ENCODE measurements at places on chromosomes 2 and 18. TPM values are rescaled to one million over a fixed set of nuclear protein-coding genes. Genes with fewer than 3 reads are reported as not detected.

The MFSD2B gene
- 0.34 TPM for total RNA-seq

The APLF gene
- total RNA-seq, result 2.6 TPM

The UPP2 gene
- total RNA-seq, result not detected

The HIBCH gene
- 13.5 TPM for total RNA-seq

The BOK gene
- total RNA-seq, result not detected

The TP53I3 gene
- total RNA-seq, result 6.5 TPM

The LONRF2 gene
- total RNA-seq, result 0.05 TPM

The MTLN gene
- total RNA-seq, result 48.2 TPM

The ADRA2B gene
- 0.08 TPM for total RNA-seq

The TOGARAM2 gene
- total RNA-seq, result 10.5 TPM

The PRSS56 gene
- total RNA-seq, result not detected

The MYO3B gene
- 0.05 TPM for total RNA-seq

The MALL gene
- total RNA-seq, result not detected

The SNRNP200 gene
- 181 TPM for total RNA-seq

The RPS27A gene
- 959 TPM for total RNA-seq

The ERICH2 gene
- not detected for total RNA-seq

The SMYD1 gene
- total RNA-seq, result not detected

The NR4A2 gene
- 2.0 TPM for total RNA-seq

The CABYR gene
- total RNA-seq, result 0.97 TPM

The COA5 gene
- total RNA-seq, result 21.8 TPM

The EIF4E2 gene
- 68.5 TPM for total RNA-seq

The ARHGAP28 gene
- not detected for total RNA-seq

The SOCS6 gene
- total RNA-seq, result 0.97 TPM

The SPHKAP gene
- total RNA-seq, result not detected

The ATP6V1B1 gene
- total RNA-seq, result not detected

The TBR1 gene
- 0.10 TPM for total RNA-seq

The SPATA3 gene
- total RNA-seq, result not detected

The GALNT13 gene
- 0.61 TPM for total RNA-seq

The GAREM1 gene
- total RNA-seq, result not detected

The XIRP2 gene
- not detected for total RNA-seq

The ACKR3 gene
- total RNA-seq, result 3.6 TPM

The ARHGAP15 gene
- total RNA-seq, result 154 TPM

The TEKT4 gene
- total RNA-seq, result not detected

The DQX1 gene
- 0.18 TPM for total RNA-seq

The SERPINB10 gene
- not detected for total RNA-seq

The PDCL3 gene
- 34.1 TPM for total RNA-seq

The ASB18 gene
- not detected for total RNA-seq

The MSTN gene
- not detected for total RNA-seq

The SNORC gene
- 2.2 TPM for total RNA-seq

The ZNF385B gene
- total RNA-seq, result not detected

The COL3A1 gene
- total RNA-seq, result not detected

The POTEJ gene
- not detected for total RNA-seq

The CENPA gene
- total RNA-seq, result 58.1 TPM

The SPRED2 gene
- total RNA-seq, result 12.7 TPM

The PRADC1 gene
- total RNA-seq, result 19.0 TPM

The GAL3ST2 gene
- total RNA-seq, result 0.34 TPM

The CREB1 gene
- 103 TPM for total RNA-seq

The PAX3 gene
- total RNA-seq, result not detected

The SERPINB4 gene
- not detected for total RNA-seq

The RAD51AP2 gene
- not detected for total RNA-seq

The RNF25 gene
- 19.0 TPM for total RNA-seq

The FAM237A gene
- total RNA-seq, result not detected

The FSHR gene
- total RNA-seq, result not detected

The ZC3H6 gene
- 9.0 TPM for total RNA-seq

The CNRIP1 gene
- total RNA-seq, result not detected

The INHA gene
- not detected for total RNA-seq

The ACVR1C gene
- total RNA-seq, result 0.73 TPM

All from activated CD8-positive, alpha-beta T cell treated with anti-CD3 and anti-CD28 coated beads, Interleukin-2, amount 10 ng/mL, durations not matched to agents 7 days and 5 days (primary cell).